Muscle of leg (tissue), 16 donors: ENCODE measurements at places on chromosomes 2 and 18.

- no peak for DNase-seq
Measured at GRCh38 chr2:142871396-142871795, 6.1 kb upstream of the KYNU start.

GRCh38 chr2:34012715-34013302, 413.7 kb upstream of the FAM98A start:
- DNase-seq = peak; percentile 35

DNA sequence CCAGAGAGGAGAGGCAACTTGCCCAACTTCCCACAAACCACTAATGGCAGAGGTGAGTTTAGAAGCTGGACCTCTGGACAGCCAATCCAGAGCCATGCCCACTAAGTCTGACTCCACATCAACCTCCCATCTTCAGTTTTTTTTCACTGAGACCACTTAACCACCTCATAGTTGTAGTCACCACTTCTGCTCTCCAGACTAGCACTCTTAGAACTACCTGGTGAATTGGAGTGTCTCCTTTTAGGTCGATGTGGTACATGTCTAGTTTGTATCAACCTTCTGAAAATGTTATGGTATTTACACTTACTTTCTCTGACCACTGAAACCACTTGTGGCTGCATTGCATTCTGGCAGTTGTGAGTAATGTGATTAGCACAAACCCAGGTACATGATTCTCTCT, 743.6 kb upstream of the FANCL start:
- no peak for DNase-seq

- no peak for DNase-seq
Measured at GRCh38 chr2:171389325-171389724, 44.5 kb downstream of the METTL8 start.

- no peak for DNase-seq
Measured at GRCh38 chr2:105595536-105595935, 149.2 kb upstream of the NCK2 start.

- DNase-seq = no peak
Measured at GRCh38 chr2:70994009-70994698, 519 bp downstream of the TEX261 start.

DNA sequence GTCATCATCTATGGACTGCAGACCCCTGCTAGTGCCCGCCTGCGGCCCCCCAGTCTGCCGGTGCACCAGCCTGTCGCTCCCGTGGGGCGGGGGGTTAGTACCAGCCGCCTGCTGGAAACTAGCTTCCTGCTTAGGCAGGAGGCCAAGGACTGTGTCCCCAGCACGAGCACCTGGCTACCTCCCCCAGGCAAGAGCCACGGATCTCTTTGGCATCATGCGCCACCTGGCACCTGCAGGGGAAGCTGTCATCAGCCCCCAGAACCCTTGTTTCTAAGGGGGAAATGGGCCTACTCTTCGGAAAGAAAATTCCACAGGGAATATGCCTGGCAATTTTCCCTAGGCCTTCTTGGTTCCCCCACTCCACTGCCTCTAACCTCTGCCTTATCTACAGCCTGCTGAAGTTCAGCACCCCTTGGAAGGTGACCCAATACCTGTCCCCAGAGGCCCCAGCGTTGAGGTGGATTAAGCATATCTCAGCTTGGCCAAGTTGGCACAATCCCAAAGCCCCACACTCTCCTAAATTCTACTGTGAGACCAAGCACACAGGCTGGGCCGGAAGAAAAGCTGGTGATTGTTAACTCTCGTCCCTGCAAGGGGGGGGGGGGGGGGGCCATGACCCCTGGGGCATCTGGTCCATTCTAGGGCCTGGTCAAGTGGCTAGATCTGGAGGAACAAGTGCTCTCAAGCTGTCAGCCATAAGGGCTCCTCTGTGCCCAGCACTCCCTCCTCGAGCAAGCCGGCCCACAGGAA, 62.0 kb upstream of the POMC start:
- peak; percentile 62 for DNase-seq

- DNase-seq = no peak
Measured at GRCh38 chr18:73563345-73563744, 584.3 kb downstream of the FBXO15 start.

- no peak for DNase-seq
Measured at GRCh38 chr18:34631093-34631966, 78.8 kb upstream of the DTNA start.

DNA sequence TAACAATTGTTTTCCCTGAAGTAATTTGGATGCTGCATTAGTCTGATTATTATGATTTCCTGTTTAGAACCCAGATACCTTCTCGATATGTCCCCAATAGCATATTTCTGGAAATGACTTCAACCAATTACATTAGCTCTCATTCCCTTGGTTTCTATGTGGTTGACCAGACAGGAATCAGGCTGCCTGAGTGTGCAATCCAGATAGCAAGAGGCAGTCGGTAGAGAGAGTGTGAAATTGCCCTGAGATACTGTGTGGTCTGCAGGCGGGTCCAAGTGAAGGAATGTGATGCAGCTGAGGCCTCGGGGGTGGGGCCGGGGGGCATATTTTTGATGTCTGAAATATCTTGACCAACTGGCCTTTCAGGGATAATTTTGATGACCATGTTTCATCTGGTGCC, 143.9 kb upstream of the ITGA6 start:
- DNase-seq = peak; percentile 30

GRCh38 chr2:51071191-51071590, 39.3 kb upstream of the NRXN1 start:
- no peak for DNase-seq

GRCh38 chr2:37167636-37168180, 10.9 kb upstream of the EIF2AK2 start:
- DNase-seq = no peak

- no peak for DNase-seq
Measured at GRCh38 chr2:12222554-12222953, 476.1 kb downstream of the LPIN1 start.

DNA sequence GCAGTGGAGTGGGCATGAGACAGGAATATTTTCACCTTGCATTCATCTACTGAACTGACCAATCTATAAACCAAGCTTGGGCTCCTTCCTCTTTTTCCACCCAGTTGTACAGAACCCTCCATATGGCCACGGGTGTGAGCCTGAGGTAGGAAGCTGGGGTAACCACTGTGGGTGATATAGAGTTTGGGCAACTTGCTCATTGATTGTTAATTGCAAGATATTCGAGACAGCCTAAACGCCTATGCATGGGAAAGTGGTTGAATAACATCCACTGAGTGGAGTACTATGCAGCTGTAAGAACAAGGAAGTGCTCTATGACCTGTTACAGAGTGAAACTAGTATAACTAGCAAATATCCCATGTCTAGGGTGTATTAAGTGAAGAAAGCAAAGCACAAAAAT, 7.3 kb upstream of the VAPA start:
- no peak for DNase-seq

- DNase-seq = peak; percentile 15
Measured at GRCh38 chr2:120373424-120373823, 27.5 kb downstream of the INHBB start.

DNA sequence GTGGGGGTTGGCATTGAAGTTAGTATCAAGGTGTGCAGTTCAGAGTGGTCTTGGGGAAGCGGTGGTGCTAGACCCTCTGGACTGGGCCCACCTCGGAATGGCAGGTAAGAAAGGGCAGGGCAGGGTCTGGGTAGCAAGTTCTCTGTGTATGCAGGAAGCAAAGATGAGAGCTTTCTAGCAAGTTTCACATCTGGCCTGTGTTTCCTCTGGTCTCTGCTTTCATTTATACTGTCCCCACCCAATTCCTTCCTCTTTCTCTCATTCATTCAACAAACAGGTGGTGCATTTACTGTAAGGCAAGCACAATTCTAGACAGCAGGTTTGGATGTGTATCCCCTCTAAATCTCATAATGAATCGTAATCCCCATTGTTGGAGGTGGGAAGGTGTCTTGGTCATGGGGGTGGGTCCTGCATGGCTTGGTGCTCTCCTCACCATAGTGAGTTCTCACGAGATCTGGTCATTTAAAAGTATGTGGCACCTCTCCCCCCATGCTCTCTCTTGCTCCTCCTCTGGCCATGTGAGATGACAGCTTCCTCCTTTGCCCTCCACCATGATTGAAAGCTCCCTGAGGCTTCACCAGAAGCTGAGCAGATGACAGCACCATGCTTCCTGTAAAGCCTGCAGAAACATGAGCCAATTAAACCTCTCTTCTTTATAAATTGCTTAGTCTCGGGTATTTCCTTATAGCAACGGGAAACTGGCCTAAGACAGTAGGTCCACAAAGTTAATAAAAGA, 51.8 kb downstream of the PKDCC start:
- no peak for DNase-seq

DNA sequence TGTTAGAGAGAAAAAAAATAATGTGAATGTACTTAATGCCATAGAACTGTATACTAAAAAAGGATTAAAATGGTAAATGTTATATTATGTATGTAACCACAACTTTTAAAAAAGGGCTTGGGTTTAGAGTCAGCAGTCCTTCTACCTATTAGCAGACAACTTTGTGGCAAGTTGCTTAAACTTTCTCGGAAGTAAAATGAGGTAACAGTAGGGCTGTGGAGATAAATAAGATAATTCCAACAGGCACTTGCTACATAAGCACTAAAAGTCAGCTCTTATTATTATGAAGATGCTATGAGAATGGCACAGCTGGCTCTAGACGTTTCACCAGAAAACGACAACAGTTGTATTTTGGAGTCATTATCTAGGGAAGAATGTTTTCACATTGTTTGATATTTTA, 31.3 kb downstream of the AAK1 start:
- DNase-seq = no peak

DNA sequence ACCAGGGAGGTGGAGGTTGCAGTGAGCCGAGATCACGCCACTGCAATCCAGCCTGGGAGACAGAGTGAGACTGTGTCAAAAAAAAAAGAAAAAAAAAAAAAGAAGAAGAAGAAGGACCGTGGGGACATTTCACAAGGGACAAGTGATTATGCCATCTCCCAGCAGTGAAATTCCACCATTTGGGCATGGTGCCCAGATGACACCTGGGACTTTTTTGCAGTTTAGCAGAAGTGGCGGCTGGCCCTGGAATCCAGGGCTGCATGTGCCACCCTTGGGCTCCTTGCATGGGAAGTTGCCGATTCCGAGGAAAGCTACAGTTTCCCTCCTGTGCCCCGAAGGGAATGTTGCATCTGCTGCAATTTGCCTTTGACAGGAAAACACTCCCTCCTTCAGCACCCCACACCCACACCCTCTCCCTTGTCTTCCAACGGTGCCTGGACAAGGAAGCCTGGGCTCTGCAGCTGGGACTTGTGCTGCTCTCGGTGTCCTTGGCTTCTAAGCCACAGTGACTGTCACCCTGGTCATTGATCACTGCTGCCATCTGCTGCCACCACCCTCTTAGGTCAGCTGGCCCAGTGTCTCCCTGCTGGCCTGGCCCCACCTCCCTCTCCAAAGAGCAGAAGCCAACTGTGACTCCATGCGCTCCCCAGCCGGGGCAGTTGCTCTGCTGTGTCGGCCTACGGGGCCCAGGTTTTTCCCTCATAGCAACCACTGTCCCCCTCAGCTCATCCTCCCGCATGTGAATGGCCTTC, 56.4 kb upstream of the LRRC30 start:
- DNase-seq = peak; percentile 37

GRCh38 chr2:45816272-45816671, 164.8 kb downstream of the PRKCE start:
- DNase-seq = no peak

- no peak for DNase-seq
Measured at GRCh38 chr18:9738266-9738969, 30.3 kb downstream of the RAB31 start.

DNA sequence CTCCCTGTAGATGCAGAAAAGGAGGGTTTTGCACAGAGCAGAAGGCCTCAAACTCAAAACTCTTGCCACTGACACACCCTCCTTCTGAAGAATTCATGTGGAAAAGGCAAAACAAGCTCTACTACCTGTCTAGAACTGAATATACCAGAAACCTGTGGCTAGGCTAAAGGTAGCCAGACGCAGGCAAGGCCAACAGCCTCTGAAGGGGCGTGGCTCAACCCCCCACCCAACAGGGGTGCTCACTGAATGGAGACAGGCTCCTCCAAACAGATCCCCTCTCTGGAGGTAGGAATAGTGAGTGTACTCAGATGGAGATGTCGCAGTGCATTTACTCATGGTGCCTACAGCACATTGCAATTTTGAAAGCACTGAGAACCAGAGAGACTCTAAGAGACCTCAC, 3.0 kb upstream of the STK17B start:
- DNase-seq = no peak

- no peak for DNase-seq
Measured at GRCh38 chr2:78734221-78734620, 291.3 kb upstream of the REG3G start.

DNA sequence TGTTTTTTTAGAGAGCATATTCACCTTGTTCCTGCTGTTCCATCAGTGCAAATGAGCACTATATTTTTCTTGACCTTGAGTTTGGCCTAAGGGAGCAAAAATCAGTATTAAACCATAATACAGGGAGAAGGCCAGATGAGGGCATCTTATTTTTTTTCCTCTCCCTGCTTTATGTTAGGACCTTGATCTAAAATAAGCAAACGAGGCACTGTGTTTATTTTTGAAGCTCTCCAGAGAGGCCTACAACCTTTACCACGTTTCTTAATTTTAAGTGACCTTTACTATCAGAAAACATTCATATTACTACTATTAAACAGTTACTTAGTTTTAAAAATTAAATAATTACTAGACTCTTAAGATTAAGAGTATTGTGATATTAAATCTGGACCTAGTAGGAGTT, 100.8 kb downstream of the TANC1 start:
- no peak for DNase-seq

- DNase-seq = no peak
Measured at GRCh38 chr18:49856496-49856895, 43.2 kb upstream of the ACAA2 start.

GRCh38 chr2:238922435-238922834, 74.5 kb downstream of the TWIST2 start:
- DNase-seq = no peak

DNA sequence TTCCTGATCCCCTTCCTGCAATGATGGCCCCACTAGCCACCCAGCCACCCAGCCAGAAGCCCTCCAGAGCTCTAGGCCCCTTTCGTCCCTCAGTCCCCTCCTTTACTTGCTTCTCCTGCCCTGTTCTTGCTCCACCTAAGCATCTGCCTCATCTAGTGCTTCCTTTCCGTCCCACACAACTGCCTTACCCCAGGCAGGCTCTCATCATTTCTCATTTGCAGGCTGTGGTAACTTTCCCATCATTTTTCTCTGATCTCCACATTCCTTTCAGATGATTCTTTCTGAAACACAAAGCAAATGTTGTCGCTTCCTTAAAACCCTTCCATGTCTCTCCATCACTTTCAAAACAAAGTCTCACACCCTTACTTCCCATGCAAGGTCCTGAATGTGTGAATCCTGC, 459.8 kb downstream of the METTL4 start:
- no peak for DNase-seq

GRCh38 chr2:8229546-8229986, 452.3 kb upstream of the ID2 start:
- peak; percentile 86 for DNase-seq

DNA sequence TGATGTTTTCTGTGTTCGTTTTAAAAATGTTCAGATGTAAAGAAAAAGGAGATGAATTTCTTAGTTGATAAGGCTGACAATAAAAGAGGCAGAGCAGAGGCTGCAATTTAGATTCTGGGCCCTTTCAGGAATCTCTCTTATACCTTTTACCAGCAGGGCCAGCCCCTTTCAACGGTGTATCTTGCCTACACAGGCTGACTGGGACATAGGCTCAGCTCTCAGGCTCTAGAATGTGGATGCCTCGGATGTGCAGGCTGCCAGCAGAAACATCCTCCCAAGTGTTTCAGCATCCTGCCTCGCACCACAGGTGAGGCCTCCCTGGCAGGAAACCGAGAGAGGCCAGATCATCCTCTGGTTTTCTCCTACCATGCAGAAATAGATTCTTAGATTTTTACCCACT, 3.4 kb downstream of the C2orf80 start:
- DNase-seq = no peak
